ENCODE measurements at places on chromosomes 2 and 18. TPM values are rescaled to one million over a fixed set of nuclear protein-coding genes. Genes with fewer than 3 reads are reported as not detected.
A peak's percentile ranks its signal among the peaks of the same experiment; 100 is the strongest.

The TNFAIP6 gene
- 0.18 TPM for polyA plus RNA-seq

The LOXHD1 gene
- polyA plus RNA-seq = not detected

The UBE2E3 gene
- polyA plus RNA-seq = 33.3 TPM

The GLB1L gene
- 2.3 TPM for polyA plus RNA-seq

The UGT1A10 gene
- polyA plus RNA-seq = not detected

The EFR3B gene
- 0.14 TPM for polyA plus RNA-seq

GRCh38 chr2:200698217-200698616, 112.4 kb downstream of the AOX1 start:
- no peak for DNase-seq
- H3K4me1 ChIP-seq = peaks cover 5% of the 10 kb centered on the region
- no peaks in the 10 kb centered on the region for H3K27me3 ChIP-seq

DNA sequence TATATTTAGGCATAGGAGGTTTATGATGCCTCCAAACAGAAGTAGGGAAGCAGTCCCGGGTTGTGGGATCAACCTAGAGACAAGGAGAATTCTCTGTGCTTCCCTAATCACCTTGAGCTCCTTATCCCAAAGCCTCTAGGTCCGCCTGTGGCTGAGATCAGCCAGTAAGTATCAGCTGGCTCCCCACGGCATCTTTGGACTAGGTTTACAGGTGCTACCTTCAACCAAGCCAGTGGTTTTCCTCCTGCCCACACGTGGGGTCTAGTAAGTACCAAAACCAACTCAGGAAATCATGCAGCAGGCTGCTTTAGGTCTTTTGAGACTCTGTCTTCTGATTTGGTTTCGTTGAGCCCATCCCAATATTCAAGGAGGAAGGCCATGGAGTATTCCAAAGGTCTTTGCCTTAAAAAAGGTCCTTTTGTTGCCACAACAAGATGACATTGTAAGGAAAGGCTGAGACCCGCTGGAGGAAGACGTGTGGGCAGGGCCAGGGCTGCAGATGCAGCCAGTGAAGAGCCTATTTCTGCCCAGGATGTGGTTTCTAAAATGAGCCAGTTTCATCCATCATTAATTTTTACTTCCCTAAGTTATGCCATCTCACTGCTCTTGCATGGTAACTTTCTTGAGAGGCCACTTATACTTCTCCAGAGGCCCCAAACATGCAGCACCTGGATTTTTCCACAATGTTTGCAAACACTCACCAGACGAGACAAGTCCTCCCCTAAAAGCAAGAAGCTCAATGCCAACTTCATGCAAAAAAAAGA, 248.7 kb downstream of the RNF152 start:
- no peaks in the 10 kb centered on the region for H3K36me3 ChIP-seq
- peaks cover 3% of the 10 kb centered on the region for H3K4me1 ChIP-seq
- H3K27me3 ChIP-seq = no peaks in the 10 kb centered on the region
- no peak overlapping the region for H3K4me3 ChIP-seq

GRCh38 chr2:33288011-33288410, 188.4 kb upstream of the RASGRP3 start:
- peaks cover 5% of the 10 kb centered on the region for H3K36me3 ChIP-seq
- H3K27ac ChIP-seq = no peak overlapping the region
- peaks cover 12% of the 10 kb centered on the region for H3K4me1 ChIP-seq
- H3K27me3 ChIP-seq = no peaks in the 10 kb centered on the region
- H3K4me3 ChIP-seq = no peak overlapping the region

- no peak overlapping the region for H3K4me3 ChIP-seq
- peaks cover 16% of the 10 kb centered on the region for H3K4me1 ChIP-seq
- no peaks in the 10 kb centered on the region for H3K36me3 ChIP-seq
- H3K27ac ChIP-seq = no peak overlapping the region
Measured at GRCh38 chr2:112813280-112813966, 23.2 kb downstream of the IL1B start.

- DNase-seq = no peak
- no peak overlapping the region for H3K4me3 ChIP-seq
- H3K27ac ChIP-seq = no peak overlapping the region
- H3K36me3 ChIP-seq = no peaks in the 10 kb centered on the region
- no peaks in the 10 kb centered on the region for H3K27me3 ChIP-seq
Measured at GRCh38 chr18:59067873-59068272, 71.8 kb upstream of the SEC11C start.

GRCh38 chr2:3517948-3518495, 1.3 kb downstream of the ADI1 start:
- no peak for DNase-seq
- H3K36me3 ChIP-seq = peaks cover under 1% of the 10 kb centered on the region
- peaks cover 7% of the 10 kb centered on the region for H3K4me1 ChIP-seq
- no peaks in the 10 kb centered on the region for H3K27me3 ChIP-seq
- peak overlapping the region; percentile 87 for H3K4me3 ChIP-seq
- H3K27ac ChIP-seq = peak overlapping the region; percentile 99

DNA sequence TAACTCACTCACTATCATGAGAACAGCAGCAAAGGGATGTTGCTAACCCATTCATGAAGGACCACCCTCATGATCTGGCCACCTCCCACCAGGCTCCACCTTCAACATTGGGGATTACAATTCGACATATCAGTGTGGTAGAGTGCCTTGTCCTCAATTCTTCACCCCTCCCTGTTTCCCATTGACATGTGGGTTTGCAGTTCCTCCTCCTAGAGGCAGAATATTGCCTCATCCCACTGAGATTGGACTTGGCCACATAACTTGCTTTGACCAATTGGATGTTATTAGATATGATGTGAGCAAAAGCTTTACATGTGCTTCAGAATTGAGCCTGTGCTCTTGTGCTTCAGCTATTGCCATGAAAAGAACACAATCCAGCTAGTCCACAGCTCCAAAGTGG, 217.0 kb upstream of the CXCR4 start:
- H3K27ac ChIP-seq = no peak overlapping the region
- no peaks in the 10 kb centered on the region for H3K4me1 ChIP-seq
- H3K4me3 ChIP-seq = no peak overlapping the region
- no peak for DNase-seq

DNA sequence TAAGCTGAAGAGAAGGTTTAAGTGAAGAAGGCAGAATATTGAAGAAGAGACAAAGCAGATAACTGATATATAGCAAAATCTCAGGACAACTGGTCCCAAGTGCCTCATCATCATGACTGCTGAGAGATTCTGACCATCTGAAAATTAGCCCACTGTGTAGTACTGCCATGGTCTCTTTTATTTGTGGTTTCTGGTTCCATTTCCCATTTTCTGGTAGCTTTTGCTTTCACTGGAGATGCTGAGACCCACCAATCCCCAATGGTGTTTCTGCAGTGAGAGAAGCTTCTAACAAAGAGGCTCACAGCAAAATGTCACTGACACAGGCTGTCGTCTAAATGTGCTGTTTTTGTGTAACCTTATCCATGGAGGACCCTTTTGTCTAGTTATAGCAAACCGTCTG, 79.5 kb downstream of the TMEM163 start:
- H3K36me3 ChIP-seq = no peaks in the 10 kb centered on the region
- H3K4me1 ChIP-seq = no peaks in the 10 kb centered on the region
- no peak overlapping the region for H3K4me3 ChIP-seq
- no peak for DNase-seq

DNA sequence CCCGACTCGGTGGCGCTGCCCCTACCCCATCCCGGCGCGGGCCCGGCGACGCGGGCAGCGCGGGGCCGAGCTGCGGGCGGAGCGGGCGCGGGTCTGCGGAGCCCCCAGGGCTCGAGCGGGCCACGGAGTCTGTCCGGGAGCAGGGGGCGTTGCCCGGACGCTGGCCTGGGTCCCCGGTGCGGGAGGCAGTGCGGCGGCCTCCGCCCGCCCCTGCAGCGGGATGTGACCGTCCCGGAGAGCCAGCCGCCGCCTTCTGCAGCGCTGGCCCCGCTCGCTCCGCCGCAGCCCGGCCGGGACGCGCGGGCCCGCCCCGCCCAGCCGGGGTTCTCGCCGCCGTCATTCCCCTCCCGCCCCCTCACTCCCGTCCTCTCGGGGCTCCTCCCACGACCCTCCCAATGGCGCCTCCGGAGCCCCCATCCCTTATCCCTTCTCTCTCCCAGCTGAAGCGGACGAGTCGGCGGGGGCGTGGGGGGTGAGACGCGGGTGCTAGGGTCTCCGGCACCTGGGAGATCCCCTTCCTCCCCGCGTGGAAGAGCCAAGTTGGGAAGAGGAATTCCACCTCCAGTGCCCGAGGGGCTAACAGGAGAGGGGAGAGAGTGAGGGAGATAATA, at the start of gene FNDC4:
FNDC4 (minus strand) TSS at position 257 of the 611 bp plus-strand sequence. CDS start 521 bp downstream, outside the sequence.
- H3K27me3 ChIP-seq = no peaks in the 10 kb centered on the region
- peak within 1 kb of the TSS; percentile 87 for H3K4me3 ChIP-seq
- H3K4me1 ChIP-seq = peaks cover 9% of the 10 kb centered on the region
- H3K27ac ChIP-seq = peak within 1 kb of the TSS; percentile 97

DNA sequence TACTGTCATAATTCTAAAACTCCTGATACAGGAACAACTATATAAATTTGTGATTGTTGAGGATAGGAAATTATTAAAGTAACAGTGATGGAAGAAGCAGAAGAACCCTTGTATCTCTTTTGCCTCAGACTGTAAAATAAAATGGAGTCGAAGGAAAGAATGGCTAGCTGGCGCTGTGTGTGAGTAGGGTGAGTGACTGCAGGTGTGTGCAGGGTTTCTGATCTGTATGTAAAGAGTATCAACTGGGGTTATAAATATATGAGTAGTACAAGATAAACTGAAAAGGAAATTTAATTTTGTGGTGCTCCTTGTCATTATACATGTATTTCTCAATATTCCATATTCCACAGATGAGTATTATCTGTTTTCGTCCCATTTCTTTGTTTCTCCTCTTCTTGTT, 15.2 kb downstream of the POLI start:
- H3K27me3 ChIP-seq = no peaks in the 10 kb centered on the region
- DNase-seq = no peak
- no peak overlapping the region for H3K27ac ChIP-seq
- H3K36me3 ChIP-seq = peaks cover 42% of the 10 kb centered on the region
- H3K4me1 ChIP-seq = no peaks in the 10 kb centered on the region
- no peak overlapping the region for H3K4me3 ChIP-seq

DNA sequence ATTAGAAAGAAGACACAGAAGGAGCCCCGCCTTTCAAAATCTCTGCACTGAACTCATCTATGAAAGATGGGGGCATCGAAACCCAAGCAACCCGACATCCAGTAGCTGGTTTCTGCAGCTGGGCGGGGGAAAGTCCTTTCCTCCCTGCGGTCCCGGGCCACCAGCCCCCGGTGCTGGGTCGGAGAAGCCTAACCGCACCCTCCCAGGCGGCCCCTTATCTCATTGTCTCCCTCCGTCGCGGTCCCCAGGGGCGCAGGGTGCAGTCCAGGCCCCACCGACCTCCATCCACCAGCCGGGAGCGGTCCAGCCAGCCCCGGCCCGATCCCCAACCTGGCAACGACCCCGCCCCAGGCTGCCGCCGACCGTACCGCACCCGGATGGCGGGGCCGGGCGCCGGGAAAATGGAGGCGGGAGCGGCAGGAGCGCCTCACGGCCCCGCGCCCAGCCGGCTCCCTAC, 452 bp downstream of the RAPH1 start:
- no peaks in the 10 kb centered on the region for H3K36me3 ChIP-seq
- peak overlapping the region; percentile 98 for H3K27ac ChIP-seq
- peaks cover 26% of the 10 kb centered on the region for H3K4me1 ChIP-seq
- DNase-seq = peak; percentile 36
- peak overlapping the region; percentile 99 for H3K4me3 ChIP-seq

GRCh38 chr2:138213084-138213483, 248.8 kb downstream of the HNMT start:
- H3K27me3 ChIP-seq = no peaks in the 10 kb centered on the region
- no peak overlapping the region for H3K4me3 ChIP-seq
- DNase-seq = no peak
- no peaks in the 10 kb centered on the region for H3K4me1 ChIP-seq

DNA sequence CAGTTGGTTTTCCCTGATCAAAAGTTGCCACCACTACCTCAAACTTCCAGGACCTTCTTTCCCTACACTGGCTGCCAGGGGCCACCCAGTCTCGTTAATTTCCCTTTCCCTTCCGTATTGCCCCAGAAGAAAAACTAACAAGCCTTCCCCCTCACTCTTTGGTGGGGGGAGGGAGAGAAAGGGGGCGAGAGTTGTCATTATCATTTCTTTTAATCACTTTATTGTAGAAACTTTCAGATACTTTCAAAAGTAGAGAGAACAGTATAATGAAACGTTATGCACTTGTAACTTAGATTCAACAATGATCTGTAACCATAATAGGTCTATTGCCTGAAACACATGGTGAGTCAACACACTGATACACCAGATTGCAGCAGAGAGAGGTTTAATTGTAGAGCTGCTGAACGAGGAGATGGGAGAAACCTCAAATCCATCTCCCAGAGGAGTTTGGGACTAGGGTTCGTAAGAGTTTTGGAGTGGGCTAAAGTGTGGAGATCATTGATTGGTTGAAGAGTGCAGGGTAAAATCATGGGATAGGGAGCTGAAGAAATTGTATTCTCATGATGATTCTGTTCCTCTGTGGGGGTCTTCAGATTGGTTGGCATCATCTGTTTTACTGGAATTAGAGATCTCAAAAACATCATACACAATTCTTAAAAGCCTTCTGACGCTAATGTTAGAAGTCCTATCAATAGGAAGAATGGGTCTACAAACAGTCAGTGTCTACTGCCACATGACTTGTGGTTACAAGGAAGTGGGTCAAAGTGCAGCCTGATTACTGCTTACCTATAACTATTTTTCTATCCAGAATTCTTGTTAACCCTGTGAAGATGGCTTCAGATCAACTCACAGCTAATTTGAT, 2.6 kb upstream of the RNF149 start:
- no peaks in the 10 kb centered on the region for H3K36me3 ChIP-seq
- H3K4me3 ChIP-seq = no peak overlapping the region
- no peak overlapping the region for H3K27ac ChIP-seq
- H3K4me1 ChIP-seq = peaks cover 7% of the 10 kb centered on the region
- no peaks in the 10 kb centered on the region for H3K27me3 ChIP-seq

DNA sequence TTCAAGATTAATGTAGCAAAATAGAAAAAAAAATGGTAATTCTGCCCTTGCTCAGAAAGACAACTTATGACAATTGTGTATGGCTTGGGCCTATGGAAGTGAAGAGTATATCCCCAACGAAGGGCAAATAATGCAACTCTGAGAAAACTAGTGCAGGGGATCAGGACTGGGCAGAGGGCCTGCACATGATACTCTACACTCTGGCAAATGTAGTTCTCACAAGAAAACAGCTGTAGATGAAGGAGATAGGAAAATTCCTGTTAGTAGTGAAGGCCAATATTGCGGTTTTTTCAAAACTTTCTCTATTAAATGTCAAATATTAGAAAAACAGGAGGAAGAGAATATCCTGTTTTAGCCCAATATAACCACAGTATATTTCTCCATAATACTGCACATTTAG, 77.8 kb downstream of the SCN9A start:
- no peak for DNase-seq
- no peak overlapping the region for H3K4me3 ChIP-seq
- no peak overlapping the region for H3K27ac ChIP-seq
